ENCODE measurements at places on chromosomes 1 and 21. TPM values are rescaled to one million over a fixed set of nuclear protein-coding genes. Genes with fewer than 3 reads are reported as not detected.

The ACAP3 gene
- total RNA-seq, result 18.2 TPM

The CFHR4 gene
- total RNA-seq, result not detected

The HOOK1 gene
- 0.24 TPM for total RNA-seq

The CD1C gene
- total RNA-seq, result not detected

The TMEM125 gene
- not detected for total RNA-seq

The LCE4A gene
- not detected for total RNA-seq

The CYP4A11 gene
- total RNA-seq, result not detected

The MIXL1 gene
- total RNA-seq, result 0.24 TPM

The LBR gene
- 42.2 TPM for total RNA-seq

The C1orf185 gene
- total RNA-seq, result not detected

The C1orf210 gene
- total RNA-seq, result not detected

The ESPN gene
- total RNA-seq, result 0.44 TPM

The LAMTOR5 gene
- total RNA-seq, result 187 TPM

The C1orf122 gene
- total RNA-seq, result 57.6 TPM

The DIP2A gene
- total RNA-seq, result 14.2 TPM

The AADACL3 gene
- total RNA-seq, result not detected

The LEFTY2 gene
- total RNA-seq, result not detected

The DYRK3 gene
- 9.8 TPM for total RNA-seq

The SPRR2F gene
- total RNA-seq, result not detected

The TSPAN1 gene
- 3.1 TPM for total RNA-seq

The WNT2B gene
- 0.24 TPM for total RNA-seq

The DDAH1 gene
- total RNA-seq, result 6.9 TPM

The RIMS3 gene
- total RNA-seq, result 0.97 TPM

The TAS1R1 gene
- not detected for total RNA-seq

The FAM229A gene
- 2.9 TPM for total RNA-seq

The ERG gene
- 0.03 TPM for total RNA-seq

All from A549 treated with CpdA at 1 μM for 4 hours (cell line).